Caco-2 (cell line): ENCODE measurements at places on chromosomes 1 and 21.
A peak's percentile ranks its signal among the peaks of the same experiment; 100 is the strongest.

- peaks cover 3% of the 10 kb centered on the region for H3K4me1 ChIP-seq
- H3K27ac ChIP-seq = no peak overlapping the region
- no peak for DNase-seq
These were observed 35.3 kb upstream of the RALGPS2 start for GRCh38 chr1:178689769-178690168.

DNA sequence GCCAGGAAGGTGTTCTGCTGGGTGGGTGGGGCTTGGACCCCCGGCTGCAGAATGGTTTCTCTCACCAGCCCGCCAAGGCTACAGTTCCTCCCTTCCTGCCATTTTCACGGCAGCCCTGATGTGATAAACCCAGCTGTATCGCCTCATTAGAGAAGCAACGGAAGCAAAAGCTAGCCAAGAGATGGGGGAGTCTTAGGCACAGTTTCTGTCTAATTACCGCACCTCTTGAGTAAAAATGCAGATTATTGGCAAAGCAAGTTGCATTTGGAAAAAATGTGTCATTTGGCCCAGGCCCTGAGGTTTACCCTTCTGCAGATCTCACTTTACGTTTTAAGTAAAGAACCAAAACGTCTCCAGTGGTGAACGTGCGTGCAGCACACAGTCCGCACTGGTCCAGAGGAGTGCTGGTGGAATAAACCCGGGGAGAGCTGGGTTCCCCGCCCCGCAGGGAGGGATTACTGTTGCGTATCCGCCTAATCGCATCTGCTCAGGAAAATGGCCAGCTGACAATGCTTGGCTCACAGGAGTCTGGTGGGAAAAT is 109.9 kb downstream of the GALNT2 start:
- no peak for DNase-seq
- no peak overlapping the region for H3K4me3 ChIP-seq
- H3K27me3 ChIP-seq = no peaks in the 10 kb centered on the region
- no peak overlapping the region for H3K27ac ChIP-seq

GRCh38 chr1:232615306-232615800 is 14.6 kb downstream of the SIPA1L2 start:
- no peak for DNase-seq
- peaks cover 14% of the 10 kb centered on the region; the same call in 1 of the 2 replicates for H3K4me1 ChIP-seq
- H3K27ac ChIP-seq = peak overlapping the region; percentile 62
- H3K27me3 ChIP-seq = no peaks in the 10 kb centered on the region
- H3K4me3 ChIP-seq = no peak overlapping the region

- H3K36me3 ChIP-seq = no peaks in the 10 kb centered on the region
- H3K27me3 ChIP-seq = no peaks in the 10 kb centered on the region
- H3K4me3 ChIP-seq = no peak overlapping the region
- no peaks in the 10 kb centered on the region for H3K4me1 ChIP-seq
These were observed 385.2 kb upstream of the DUSP10 start for GRCh38 chr1:222127096-222127495.

- H3K27me3 ChIP-seq = no peaks in the 10 kb centered on the region
- no peaks in the 10 kb centered on the region for H3K4me1 ChIP-seq
- H3K36me3 ChIP-seq = no peaks in the 10 kb centered on the region
- H3K27ac ChIP-seq = no peak overlapping the region
These were observed 567.1 kb downstream of the PTPRC start for GRCh38 chr1:199205740-199206441.

- peak; percentile 50 for DNase-seq
- no peak overlapping the region for H3K27ac ChIP-seq
- H3K36me3 ChIP-seq = no peaks in the 10 kb centered on the region
- H3K27me3 ChIP-seq = no peaks in the 10 kb centered on the region
These were observed 73.9 kb upstream of the VTCN1 start for GRCh38 chr1:117284399-117285215.

GRCh38 chr1:170678027-170678600 is 14.2 kb downstream of the PRRX1 start:
- H3K27ac ChIP-seq = no peak overlapping the region
- no peaks in the 10 kb centered on the region for H3K36me3 ChIP-seq
- H3K4me3 ChIP-seq = no peak overlapping the region
- DNase-seq = no peak

- H3K27ac ChIP-seq = no peak overlapping the region
- H3K4me1 ChIP-seq = peaks cover 20% of the 10 kb centered on the region
- H3K27me3 ChIP-seq = no peaks in the 10 kb centered on the region
- no peaks in the 10 kb centered on the region; the same call in 1 of the 2 replicates for H3K36me3 ChIP-seq
- no peak for DNase-seq
These were observed 16.3 kb downstream of the AGPAT3 start for GRCh38 chr21:43881283-43881682.

- peak overlapping the region; percentile 84 for H3K4me3 ChIP-seq
- H3K27ac ChIP-seq = peak overlapping the region; percentile 100
- no peaks in the 10 kb centered on the region for H3K27me3 ChIP-seq
- peaks cover 26% of the 10 kb centered on the region for H3K4me1 ChIP-seq
- no peaks in the 10 kb centered on the region for H3K36me3 ChIP-seq
These were observed 932 bp upstream of the USP24 start for GRCh38 chr1:55216096-55216495.

GRCh38 chr1:107434361-107434693 is 293.5 kb downstream of the NTNG1 start:
- DNase-seq = no peak
- H3K4me1 ChIP-seq = no peaks in the 10 kb centered on the region
- no peak overlapping the region for H3K27ac ChIP-seq
- H3K27me3 ChIP-seq = no peaks in the 10 kb centered on the region
- H3K4me3 ChIP-seq = no peak overlapping the region

DNA sequence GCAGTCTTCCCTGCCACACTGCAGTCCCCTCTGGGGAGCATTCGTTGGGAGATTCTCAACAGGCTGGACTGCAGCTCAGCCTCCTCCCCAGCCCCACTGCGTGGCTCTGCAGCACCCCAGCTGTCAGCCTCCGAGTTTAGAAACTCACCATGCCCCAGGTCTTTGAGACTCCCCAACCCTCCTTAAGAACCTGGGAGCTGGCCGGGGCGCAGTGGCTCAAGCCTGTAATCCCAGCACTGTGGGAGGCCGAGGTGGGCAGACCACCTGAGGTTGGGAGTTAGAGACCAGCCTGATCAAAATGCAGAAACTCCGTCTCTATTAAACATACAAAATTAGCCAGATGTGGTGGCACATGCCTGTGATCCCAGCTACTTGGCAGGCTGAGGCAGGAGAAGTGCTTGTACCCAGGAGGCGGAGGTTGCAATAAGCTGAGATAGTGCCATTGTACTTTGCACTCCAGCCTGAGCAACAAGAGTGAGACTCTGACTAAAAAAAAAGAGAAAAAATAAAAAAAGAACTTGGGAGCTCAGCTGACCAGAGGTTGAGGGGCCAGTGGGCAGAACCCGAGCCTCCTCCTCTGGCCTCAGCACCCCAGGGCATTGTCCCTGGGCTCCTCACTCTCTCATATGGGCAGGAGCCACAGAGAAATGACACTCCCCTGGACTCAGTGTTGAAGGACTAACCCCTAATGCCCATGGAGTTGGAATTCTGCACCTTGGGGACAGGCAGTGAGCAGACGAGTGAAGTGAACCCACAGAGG is 5.6 kb downstream of the OLIG2 start:
- no peaks in the 10 kb centered on the region for H3K36me3 ChIP-seq
- H3K4me3 ChIP-seq = no peak overlapping the region
- no peaks in the 10 kb centered on the region for H3K27me3 ChIP-seq
- DNase-seq = no peak

DNA sequence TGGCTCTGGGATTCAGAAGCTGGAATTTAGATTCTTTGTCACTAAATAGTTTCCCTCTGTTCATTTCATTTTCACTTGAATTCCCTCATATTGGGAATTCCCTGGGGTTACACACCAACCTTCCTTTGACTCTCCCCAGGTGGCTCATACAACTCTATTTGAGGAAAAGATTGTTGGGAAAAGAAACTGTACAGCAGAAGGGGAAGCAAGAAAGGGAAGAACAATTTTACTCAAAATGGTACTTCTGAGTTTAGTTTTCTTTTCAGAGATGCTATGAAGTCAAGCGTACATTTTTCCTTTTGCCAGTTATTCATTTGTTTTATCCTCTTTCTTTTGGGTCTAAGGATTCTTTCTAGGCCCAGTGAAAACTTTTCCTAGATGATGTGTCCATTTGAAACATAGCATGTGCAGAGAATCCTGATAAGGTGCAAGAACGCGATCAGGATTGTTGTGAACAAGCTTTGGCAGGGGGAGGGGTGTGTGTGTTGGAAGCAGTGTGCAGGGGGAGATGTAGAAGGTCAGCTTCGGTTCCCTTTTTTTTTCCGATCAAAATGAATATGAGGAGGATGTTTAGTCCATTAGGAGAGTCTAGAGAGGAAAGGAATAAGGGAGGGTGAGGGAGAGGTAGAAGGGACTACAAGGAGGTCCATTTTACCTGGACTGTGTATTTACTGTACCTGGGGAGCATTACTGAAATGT is 26.8 kb upstream of the CD1D start:
- peaks cover 13% of the 10 kb centered on the region; the same call in 1 of the 2 replicates for H3K4me1 ChIP-seq
- H3K27me3 ChIP-seq = no peaks in the 10 kb centered on the region
- no peaks in the 10 kb centered on the region for H3K36me3 ChIP-seq
- no peak overlapping the region for H3K27ac ChIP-seq

DNA sequence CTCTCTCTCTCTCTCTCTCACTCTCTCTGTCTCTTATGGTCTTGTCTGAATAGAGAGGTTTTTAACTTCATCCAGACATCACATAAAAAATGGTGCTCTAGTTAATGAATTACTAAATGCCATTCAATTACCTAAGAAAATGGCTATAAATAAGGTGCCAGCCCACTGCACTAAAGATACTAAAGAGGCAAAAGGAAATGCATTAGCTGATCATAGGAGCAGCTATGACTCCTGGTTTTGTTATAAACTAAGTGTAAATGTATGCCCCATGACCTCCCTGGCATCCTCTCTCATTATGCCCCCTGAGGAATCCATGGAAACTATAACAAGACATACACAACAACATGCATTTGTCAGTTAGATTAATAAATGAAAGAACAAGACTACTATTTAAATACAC is 57.5 kb upstream of the PDC start:
- no peak overlapping the region for H3K4me3 ChIP-seq
- no peaks in the 10 kb centered on the region for H3K36me3 ChIP-seq
- H3K27ac ChIP-seq = no peak overlapping the region
- no peaks in the 10 kb centered on the region for H3K4me1 ChIP-seq

DNA sequence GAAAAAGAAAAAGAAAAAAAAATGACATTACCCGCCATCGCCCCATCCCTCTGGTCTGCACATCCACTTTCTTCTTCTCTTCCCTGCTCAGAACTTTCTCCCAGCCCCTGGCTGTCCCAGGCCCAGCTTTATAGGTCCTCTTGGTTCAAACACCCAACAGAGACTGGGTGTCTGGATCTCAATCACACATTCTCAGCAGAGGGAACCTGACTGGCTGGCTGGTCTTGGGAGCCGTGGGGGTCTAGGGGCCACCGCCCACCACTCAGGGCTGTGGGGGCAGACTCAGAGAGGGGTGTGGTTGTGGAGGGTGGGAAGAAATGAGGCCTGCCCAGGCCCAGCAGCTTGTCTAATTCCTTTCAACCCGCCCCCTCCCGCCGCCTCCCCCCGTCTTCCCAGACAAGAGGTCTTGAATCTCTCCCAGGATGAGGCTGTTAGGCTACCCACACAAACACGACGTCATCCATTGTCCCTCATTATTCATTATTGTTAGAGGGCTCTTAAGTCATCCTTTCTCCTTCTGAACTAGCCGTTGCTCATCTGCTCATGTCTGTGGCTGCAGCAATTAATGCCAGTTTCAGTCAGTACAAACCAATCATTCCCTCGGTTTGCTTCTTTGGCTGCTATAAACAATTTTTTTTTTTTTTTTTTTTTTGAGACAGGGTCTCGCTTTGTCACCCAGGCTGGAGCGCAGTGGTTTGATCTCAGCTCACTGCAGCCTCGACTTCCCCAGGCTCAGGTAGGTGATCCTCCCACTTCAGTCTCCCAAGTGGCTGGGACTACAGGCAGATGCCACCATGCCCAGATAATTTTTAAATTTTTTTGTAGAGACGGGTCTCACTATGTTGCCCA is 40.6 kb upstream of the CLIC4 start:
- no peaks in the 10 kb centered on the region for H3K27me3 ChIP-seq
- no peak for DNase-seq
- H3K4me1 ChIP-seq = 0 out of 2 replicates have a peak, but pooled peaks cover 7% of the 10 kb centered on the region
- H3K4me3 ChIP-seq = no peak overlapping the region

DNA sequence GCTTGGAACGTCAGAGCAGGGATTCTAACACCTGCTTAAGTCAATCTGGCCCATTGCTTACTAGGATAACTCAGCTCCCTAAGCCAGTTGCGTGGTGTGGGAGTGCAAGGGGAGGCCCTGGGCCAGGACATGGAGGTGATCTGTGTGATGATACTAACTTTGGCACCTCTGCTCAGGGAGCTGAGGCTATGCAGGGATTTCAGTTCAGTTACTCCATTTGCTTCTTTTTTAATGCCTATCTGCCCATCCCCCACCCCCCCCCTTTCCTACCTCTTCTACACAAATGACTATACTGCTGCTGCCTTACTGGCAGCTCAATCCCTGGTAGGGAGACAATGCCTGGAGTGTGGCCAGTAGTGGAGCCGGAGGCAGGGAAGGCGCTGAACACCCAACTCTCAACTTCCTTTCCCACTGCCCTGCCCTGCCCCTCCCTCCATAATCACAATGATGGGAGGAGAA is 19.5 kb downstream of the INKA2 start:
- no peaks in the 10 kb centered on the region for H3K36me3 ChIP-seq
- DNase-seq = no peak
- H3K27me3 ChIP-seq = no peaks in the 10 kb centered on the region
- H3K4me3 ChIP-seq = no peak overlapping the region

DNA sequence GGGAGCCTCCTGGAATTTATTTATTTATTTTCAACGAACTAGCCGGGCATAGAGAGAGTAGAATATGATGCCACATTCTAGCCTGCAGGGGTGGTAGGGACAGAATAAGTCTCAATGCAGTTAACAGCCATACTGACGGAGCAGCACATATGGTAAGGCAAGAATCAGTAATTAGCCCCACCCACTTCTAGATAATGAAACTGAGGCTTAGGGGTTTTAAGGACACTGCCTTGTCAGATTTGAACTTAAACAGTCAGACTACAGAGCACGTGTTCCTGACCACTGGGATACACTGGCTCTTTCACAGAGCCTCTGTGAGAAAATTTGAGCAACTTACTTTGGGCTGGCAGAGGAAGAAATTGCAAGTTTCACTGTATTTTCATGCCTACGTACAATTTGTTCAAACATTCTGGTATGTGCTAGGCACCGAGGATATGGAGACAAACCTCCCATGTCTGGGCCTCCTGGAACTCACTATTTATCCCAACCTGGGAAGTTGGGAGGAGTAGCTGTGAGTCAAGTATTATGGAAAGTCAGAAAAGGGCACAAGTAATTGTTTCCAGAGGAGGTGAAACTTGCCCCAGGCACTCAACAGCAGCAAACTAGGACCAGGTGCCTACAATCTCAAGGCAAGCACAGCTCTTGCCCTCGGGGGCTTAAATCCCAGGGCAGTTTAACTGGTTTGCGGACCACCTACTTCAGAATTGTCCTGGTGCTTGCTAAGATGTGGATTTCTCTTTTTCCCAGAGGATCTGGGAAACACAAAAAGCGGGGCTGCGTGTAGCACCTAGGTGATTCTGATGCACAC is 1.6 kb upstream of the CLIC4 start:
- no peaks in the 10 kb centered on the region for H3K27me3 ChIP-seq
- H3K4me3 ChIP-seq = no peak overlapping the region
- DNase-seq = peak; percentile 53
- no peaks in the 10 kb centered on the region for H3K36me3 ChIP-seq
- H3K27ac ChIP-seq = peak overlapping the region; percentile 82
- H3K4me1 ChIP-seq = peaks cover 21% of the 10 kb centered on the region

GRCh38 chr1:30984165-30984889 is 75.8 kb upstream of the SDC3 start:
- H3K4me1 ChIP-seq = peaks cover 20% of the 10 kb centered on the region
- DNase-seq = no peak
- H3K4me3 ChIP-seq = no peak overlapping the region
